Dermis microvascular lymphatic vessel endothelial cell (primary cell): ENCODE measurements at places on chromosomes 4 and X.

DNA sequence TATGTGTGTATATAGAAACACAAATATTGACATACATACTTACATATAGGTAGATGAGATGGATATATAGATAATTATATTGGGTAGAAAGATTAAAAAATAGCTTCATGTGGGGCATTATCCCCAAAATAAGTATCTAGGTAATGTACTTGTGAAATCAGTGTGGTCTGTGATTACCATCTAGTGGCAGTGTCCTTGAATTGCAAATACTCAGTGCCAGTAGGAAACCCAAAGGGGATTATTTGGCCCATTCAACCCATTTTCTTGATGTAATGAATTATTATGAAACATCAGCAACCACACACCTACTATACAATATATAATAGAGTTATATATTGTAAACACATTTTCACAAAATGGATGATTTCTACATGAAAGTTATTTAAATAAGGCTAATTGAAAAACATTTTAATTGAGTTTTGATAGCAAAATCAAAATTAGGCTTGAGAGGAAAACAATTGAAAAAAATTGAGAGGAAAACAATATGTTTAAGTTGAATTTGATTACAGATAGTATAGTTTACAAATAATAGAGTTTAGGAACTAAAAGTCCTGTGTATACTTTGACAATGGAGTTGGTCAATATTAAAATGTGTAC, 389.4 kb downstream of the GALNTL6 start:
- no peak for DNase-seq

GRCh38 chr4:8419222-8420041, 21.1 kb downstream of the ACOX3 start:
- DNase-seq, result no peak

DNA sequence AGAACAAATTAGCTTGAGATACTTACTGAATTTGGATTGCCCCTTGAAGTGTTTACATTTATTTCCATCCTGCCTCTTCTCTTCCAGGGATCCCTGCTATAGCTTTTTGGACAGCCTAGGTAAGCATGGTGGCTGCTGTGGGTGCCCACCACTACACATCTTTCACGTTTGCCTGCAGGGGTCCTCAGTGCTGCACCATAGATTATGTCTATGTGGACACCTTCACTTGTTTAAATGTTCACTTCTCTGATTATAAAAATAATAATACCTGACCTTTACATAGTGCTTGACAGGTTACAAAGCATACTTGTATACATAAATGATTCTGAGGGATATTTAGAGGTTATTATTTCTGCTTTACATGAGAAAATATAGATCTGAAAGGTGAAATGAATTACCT, 67.9 kb upstream of the SLC4A4 start:
- DNase-seq, result peak; percentile 11

DNA sequence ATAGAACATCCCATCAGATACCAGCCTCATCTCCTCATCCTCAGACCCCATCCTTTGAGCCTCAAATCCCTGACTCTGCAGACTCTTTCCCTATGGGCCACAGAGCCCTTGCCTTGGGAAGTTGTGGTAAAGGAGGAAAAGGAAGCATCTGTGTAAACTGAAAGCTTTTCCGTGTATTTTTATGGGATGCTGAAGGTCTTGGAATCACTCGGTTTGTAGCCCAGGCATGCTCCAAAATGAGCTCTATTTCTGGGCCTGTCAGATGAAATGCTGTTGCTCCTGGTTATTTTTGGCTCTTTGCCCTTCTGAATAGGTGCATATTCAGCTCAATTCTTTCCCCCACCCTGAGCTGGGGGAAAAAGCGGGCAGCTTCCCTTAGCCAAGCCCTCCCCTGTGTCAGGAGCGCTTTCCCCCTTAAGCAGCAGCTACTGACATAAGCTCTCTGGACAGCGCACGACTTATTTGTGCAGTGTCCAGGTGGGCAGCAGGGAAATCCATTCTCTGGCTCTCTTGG, 5.0 kb upstream of the SEL1L3 start:
- DNase-seq, result peak; percentile 84
